ENCODE measurements at places on chromosomes 5 and 9.

DNA sequence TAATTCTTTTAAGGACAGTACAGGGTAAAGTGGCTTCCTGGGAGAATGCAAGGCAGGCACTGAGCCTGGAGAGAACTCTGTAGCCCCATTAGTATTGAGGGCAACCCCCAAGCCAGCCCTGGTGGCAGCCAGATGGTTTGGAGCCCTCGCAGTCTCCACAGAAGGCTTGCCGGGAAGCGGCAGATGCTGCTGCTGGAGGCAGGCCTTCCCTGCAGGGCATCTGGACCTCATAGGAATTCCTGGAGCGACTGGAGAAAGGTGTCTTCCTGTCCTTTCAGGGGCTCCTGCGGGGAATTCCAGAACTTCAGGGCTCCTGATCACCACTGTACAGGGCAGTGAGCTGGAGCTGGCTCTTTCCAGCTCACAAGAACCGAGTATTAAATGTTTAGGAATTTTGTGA, 167.5 kb downstream of the INSYN2B start:
- DNase-seq: no peak

DNA sequence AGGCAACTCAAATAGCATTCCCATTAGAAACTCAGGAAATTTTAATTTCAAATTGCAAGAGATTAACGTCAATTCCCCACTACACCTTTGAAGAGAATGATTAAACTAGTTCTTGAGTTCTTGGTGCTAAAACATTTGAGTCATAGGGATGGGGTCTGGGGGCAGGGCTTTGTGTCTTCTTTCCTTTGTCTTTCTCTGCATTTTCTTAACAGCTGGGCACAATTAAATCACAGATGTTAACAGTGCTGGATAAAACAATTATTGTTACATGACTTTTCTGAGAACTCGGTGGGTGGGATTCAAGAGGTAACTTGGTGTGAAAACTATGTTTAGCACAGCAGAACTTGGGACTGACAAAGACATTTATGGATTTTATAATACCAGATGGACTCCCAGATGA, 351.9 kb upstream of the TNC start:
- no peak for DNase-seq

GRCh38 chr9:105662184-105663104, at the start of gene TAL2:
TAL2 (plus strand) TSS chr9:105662457; CDS start chr9:105662497, 40 bp downstream.
- DNase-seq: no peak

DNA sequence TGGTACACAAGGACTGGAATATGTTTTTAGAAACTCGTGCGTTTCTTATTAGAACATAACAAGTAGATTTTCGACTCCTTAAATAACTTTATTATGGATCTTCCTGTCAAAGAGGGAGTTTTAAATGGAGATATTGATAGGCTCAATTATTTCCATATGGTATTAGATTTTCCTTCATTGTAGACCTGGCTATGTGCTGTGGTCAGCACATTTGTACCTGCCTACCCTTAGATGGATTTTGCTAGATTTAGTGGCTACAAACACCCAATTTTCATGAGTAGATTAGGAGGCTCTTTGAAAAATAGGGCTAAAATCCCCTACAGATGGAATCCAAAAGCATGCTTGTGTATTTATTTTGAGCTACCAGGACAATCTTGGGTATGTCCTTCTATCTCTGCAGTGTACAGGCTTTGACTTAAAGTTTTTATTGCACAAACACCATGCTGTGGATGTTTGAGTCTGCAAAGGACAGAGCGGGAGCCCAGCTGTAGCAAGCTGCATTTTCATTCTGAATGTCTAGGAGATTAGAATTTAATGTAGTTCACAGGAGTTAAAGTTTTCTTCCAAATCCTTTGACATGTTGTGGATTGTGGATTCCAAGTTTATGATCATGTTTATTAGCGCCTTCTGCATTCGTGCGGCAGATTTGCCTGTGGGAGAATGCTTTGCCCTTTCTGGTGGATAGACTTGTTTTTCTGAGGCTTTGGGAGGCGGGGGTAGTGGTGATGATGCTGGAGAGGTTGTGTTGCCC, 41.6 kb downstream of the GADD45G start:
- DNase-seq: no peak

GRCh38 chr9:78214492-78214891, 21.4 kb upstream of the CEP78 start:
- DNase-seq: no peak

GRCh38 chr5:77322406-77322805, 111.9 kb downstream of the PDE8B start:
- DNase-seq: no peak

- no peak for DNase-seq
These were observed 21.2 kb downstream of the DYNC2I2 start for GRCh38 chr9:128635266-128636023.

GRCh38 chr5:102036927-102037326, 259.2 kb downstream of the SLCO4C1 start:
- no peak for DNase-seq

- DNase-seq: no peak
These were observed 8.7 kb downstream of the STK10 start for GRCh38 chr5:172178991-172179989.

DNA sequence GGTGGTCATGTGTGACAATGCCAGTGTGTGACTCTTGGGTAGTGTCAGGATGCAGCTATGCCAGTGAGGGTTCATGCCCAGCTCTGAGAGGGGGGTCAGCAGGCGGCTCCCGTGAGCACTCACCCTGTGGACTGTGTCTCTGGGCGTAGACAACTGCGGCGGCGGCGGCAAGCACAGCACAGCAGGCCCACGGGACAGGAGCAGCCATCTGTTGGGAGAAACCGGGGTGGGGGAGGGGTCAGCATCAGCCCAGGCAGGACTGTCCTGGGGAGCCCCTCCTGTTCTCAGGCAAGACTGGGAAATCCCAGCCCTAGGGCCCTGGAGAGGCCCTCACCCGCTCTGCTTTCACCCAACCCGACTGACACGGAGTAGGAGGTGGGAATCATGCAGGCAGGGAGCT, 20.8 kb downstream of the CNTFR start:
- no peak for DNase-seq

DNA sequence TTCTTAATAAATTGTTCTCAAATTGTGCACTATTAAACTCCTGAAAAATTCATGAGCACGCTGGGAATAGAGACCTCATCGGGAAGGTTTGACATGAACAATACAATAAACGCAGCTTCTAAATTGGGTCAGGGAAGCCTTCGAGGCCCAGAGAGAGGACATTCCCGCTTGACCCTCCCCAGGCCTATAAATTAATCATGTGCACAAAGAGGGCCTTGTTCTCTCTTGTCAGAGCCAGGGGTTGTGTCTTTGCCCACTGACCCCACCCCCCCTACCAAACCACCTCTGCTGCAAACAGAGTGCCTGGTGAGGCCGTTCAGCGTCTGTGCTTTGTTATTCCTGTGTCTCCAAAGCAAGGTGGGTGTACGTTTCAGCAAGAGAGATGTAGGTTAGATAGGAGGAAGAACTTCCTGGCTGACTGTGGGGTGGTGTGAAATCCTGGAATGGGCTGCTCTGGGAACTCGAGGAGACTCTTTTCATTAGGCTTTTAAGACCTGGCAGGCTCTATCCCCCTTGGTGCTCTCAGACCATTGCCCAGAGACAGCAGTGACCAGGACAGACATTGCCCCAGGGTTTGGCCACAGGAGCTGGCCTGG, 18.2 kb upstream of the DAB2IP start:
- no peak for DNase-seq

DNA sequence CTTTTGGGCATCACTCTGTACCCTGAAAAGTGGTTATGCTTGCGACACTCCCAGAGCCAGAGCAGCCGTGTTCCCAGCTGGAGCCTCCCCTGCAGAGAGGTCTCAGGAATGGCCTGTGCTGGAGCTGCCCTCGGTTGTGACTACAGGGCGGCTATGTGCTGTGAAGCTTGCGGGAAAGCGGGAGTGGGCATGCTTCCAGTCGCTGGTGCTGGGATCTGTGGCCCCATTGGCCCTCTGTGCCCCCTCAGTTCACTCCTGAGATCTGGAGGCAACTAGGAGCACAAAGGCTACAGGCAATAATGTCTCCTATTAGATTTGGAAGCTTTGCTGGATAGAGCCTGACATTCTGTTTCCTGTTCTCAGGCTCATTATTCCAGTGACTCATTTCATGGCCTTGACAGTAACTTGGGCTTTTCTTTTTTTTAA, 56.9 kb downstream of the GPR107 start:
- DNase-seq: no peak

- DNase-seq: no peak
These were observed 19.5 kb upstream of the ASPN start for GRCh38 chr9:92501671-92502393.

DNA sequence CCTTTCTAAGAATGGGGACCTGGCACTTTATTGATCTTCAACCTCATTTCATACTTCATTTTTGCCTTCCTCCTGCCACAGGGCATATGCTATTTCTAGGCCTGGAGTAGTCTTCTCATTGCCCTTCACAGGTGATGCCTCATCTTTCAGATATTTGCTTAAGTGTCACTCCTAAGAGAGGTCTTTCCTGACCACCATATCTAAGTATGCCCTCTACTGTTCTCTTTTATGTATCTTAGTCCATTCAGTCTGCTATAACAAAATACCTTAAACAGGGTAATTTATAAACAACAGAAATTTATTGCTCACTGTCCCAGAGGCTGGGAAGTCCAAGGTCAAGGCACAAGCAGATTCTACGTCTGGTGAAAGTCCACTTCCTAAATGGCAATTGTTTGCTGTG, 99.1 kb downstream of the ADAMTS6 start:
- no peak for DNase-seq

- no peak for DNase-seq
These were observed 12.5 kb upstream of the NKX2-5 start for GRCh38 chr5:173247510-173247909.

GRCh38 chr5:131212471-131213021, 41.8 kb downstream of the LYRM7 start:
- DNase-seq: no peak

- no peak for DNase-seq
These were observed 514.5 kb upstream of the RGMB start for GRCh38 chr5:98258939-98259338.

DNA sequence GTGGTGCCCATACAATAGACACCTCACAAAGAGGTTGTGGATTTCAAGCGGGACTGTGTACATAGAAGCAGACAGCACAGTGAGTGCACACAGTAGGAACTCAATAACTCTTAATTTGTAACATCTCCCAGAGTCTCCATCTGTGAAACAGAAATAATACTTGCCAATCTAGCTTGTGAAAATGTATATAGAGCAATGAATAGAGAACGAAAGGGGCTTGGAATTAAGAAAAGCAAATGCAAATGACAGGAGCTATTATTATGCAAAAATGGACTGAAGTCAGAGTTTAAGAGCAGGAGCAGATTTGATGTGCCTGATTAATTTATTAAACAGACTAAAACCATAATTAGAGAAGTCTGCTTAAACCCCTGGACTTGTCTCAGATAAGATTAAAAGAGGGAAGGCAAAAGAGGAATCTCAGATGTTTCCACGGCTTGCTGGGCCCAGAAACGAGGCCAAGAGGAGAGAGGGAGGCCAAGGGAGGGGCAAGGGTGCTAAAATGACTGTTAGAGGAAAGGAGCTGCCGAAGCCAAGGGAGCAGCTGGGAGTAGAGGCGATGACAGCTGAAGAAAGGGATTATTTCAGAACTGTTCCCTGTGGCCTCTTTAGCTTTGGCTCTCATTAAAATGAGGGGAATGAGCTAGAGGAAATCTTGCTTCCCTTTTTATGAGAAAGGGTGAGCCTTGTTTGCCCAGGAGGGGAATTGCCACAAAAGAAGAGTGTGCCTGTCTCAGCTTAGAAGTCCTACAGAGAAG, 72.1 kb downstream of the FEM1C start:
- DNase-seq: no peak

DNA sequence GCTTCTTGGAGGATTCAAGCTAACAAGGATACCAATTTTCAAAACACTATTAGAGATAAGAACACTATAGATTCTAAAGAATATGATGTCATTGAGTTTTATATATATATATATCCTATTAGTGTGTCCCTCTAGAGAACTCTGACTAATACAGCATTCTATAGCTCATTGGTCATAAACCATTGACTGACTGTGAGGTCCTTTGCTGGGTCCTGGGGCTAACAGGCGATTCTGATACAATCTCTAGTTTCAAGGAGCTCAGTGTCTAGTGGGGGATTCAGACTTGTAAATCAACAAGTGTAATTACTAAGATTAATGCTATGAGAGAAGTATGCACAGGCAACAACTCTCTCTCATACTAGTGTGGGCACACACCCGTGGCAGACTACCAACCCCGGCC, 234.5 kb downstream of the DENND1A start:
- DNase-seq: no peak

Measured in hypothalamus (tissue), 51 donors.